Hematopoietic multipotent progenitor cell treated with erythropoietin and hydrocortisone succinate and interleukin-3 and kit ligand, for 6 days (in vitro differentiated cells): ENCODE measurements at places on chromosomes 2 and 18.
A peak's percentile ranks its signal among the peaks of the same experiment; 100 is the strongest.

DNA sequence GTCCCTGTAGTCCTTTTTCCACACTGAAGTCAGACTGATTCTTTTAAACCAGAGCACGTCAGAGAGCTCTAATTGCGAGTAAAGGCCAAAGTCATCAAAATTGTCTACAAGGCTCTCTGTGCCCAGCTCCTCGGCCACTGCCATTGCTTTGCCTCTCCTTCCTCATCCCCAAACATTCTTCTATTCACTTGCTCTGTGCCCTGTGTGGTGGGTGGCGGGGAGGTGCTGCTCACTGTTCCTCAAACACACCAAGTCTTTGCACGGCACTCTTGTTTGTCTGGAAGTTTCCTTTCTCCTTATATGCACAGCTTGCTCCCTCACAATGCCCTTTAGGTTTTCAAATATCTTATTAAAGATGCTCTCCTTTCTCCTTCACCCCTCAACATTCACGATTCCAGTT is 100.1 kb upstream of the FSHR start:
- no peak for DNase-seq

DNA sequence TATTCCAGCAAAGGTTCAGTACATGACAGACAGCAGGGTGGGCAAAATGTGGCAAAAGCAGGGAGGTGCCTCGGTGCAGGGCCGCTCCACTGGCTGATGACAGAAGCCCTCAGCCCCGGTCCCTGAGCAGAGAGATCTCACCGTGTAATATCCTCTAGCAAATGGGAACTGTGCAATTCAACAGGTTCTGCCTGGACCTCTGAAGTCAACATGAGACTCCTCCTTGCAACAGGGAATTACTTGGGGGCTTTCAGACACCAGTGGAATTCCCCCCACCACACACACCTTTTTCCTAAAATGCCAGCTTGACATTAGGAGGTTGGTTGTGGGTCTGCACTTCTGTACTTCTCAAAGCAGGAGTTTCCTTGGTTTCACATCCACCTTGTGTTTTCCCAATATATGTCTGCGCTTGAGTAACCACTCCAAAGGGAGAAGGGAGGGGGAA is 50.8 kb downstream of the SPRED2 start:
- no peak for DNase-seq

- DNase-seq: peak; percentile 25
Measured at GRCh38 chr2:168254158-168254935, 7.0 kb upstream of the STK39 start.

DNA sequence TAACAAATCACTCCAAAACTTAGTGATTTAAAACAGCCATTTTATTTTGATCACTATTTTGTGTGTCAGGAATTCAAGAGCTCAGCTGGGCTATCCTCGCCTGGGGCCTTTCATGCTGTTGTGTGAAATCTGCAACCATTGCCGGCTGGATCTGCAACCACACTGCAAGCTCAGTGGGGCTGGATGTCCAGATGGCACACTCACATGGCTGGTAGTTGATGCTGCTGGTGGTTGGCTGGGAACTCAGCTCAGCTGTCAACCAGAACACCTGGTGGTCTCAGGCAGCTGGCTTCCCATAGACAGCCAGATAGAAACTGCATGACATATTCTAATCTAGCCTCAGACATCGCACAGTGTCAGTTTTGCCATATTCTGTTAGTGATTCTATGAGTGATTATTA is 30.6 kb upstream of the AP1S3 start:
- DNase-seq: no peak

DNA sequence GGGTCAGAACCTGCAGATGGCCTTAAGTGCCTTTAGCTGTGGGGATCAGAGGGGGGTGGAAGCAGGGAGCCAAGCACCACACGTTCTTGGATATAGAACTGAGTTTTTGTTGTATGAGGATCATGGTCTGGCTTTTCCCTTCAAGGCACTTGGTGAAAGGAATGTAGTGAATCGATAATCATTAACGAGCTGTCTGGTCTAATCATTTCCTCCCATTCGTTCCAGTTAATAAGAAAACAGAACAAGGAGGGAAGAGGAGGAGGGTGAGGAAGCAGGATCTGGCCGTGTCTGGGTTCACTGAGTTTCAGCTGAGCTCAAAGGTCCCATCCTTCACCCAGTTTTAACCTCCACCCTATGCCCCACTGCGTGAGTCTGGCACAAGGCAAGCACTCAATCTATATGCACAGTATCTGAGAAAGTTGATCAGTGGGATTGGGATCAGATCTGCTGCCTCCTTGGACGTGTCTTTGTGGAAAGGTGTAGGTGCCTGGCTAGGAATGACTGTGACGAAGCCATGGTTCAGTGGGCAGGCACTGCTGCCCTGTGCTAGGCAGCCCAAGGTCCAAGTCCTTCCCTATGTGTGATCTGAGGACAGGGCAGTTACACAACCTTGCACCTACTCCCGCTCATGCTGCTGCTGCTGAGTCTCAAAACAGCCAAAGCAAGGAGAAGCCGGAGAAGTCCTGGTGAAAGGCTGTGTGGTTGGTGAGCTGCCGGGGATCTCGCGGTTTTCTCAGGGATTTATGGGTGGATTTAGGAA is 54.8 kb downstream of the GALNT14 start:
- no peak for DNase-seq

DNA sequence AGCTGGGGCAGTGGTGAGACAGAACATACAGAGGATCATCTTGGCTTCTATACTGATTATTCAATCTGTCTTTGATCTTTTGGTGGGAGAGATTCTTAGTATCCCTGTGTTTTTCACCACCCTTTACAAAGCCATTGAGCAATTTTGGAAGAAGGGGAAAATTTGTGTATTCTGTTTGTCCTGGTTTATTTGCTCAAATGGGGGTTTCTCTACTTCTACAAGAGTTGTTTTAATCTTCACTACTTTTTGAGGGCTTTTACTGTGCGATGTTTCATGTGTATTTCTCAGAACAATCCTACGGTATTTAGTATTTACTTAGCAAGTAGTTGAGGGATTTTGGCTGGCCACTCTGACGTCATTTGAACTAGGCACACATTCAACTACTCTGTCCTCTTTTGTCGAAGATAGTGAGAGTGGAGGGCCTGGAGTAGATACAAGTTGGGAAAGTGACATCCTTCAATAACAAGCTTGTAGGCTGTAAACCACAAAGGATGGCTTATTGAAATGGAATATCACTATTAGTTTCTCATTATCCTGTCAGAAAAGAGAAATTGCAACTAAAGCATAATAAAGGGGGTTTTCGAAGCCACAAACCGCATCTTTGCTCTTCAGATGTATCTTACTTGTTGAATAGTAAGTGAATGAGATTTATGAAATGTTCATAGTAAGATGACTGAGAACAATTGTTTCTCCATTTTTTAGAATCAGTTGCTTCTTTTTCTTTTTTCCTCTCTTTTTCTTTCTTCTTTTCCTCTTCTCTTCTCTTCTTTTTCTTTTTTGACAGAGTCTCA is 24.8 kb downstream of the FMNL2 start:
- no peak for DNase-seq

GRCh38 chr2:95305380-95306061 is 8.4 kb downstream of the KCNIP3 start:
- DNase-seq: no peak
